NCI-H774 (cell line): ENCODE measurements at places on chromosomes 7 and 10.

GRCh38 chr7:92244808-92245486, 767 bp downstream of the KRIT1 start:
- DNase-seq: no peak

GRCh38 chr7:149004405-149005370, 23.6 kb downstream of the PDIA4 start:
- DNase-seq: no peak

GRCh38 chr10:117543225-117544003, 868 bp downstream of the EMX2 start:
- DNase-seq: no peak

- no peak for DNase-seq
Measured at GRCh38 chr7:95501261-95501832, 15.6 kb downstream of the ASB4 start.

GRCh38 chr10:80177781-80178636, 27.3 kb downstream of the ANXA11 start:
- no peak for DNase-seq

DNA sequence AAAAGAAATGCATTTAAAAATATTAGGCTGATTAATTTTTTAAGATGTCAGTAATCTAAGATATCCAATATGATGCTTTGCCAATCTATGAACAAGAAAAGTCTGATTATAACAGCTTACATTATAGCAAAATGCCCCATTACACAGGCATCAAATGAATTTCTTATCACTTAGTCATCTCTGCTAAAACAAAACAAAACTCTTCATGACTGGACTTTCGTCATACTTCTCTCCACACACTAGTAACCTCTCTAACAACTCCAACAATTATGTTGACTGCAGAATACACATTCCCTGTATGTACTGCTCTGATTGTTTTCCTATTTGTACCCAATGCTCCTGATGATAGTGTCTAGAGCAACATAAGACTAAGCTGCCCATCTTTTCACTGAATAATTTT, 3.8 kb upstream of the MKI67 start:
- no peak for DNase-seq

- no peak for DNase-seq
Measured at GRCh38 chr10:124151466-124152095, 58.2 kb upstream of the CHST15 start.

DNA sequence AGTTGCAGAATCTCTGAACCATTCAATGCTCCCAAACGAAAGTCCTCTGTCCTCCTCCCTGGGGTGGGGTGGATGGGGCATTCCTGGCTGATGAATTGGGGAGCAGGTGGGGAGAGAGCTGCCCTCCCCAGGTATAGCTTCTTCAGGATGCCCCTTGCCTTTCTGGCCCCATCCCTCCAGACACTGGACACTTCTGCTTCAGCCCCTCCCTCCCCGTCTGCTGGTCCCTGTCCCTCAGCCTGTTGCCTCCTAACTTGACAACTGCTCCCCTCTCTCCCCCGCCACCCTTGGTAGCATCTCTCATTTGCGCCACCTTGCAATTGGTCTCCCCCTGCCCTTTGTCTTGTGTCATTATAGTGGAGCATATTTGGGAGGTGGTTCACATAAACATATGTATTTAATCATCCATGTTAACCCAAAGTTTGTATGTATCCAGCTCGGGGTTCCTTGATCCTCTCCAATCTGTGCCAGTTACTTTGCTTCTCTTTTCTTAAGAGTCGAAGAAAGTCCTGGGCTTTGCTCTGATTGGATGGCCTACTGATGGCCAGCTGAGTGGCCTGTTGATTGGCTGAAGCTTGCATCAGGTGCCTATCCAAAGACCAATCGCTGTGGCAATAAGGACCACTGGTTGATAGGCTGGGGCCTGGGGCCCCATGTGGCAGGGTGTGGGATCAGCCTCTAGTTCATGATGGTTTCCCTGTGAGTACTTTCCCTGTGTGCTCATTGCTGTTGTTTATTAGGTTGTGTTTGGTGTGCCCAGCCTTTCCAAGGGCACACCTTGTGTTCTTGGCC, 4.0 kb upstream of the GCK start:
- DNase-seq: no peak

- no peak for DNase-seq
Measured at GRCh38 chr10:8071006-8071405, 16.5 kb downstream of the GATA3 start.

- no peak for DNase-seq
Measured at GRCh38 chr10:73414230-73414945, 530 bp upstream of the ANXA7 start.

DNA sequence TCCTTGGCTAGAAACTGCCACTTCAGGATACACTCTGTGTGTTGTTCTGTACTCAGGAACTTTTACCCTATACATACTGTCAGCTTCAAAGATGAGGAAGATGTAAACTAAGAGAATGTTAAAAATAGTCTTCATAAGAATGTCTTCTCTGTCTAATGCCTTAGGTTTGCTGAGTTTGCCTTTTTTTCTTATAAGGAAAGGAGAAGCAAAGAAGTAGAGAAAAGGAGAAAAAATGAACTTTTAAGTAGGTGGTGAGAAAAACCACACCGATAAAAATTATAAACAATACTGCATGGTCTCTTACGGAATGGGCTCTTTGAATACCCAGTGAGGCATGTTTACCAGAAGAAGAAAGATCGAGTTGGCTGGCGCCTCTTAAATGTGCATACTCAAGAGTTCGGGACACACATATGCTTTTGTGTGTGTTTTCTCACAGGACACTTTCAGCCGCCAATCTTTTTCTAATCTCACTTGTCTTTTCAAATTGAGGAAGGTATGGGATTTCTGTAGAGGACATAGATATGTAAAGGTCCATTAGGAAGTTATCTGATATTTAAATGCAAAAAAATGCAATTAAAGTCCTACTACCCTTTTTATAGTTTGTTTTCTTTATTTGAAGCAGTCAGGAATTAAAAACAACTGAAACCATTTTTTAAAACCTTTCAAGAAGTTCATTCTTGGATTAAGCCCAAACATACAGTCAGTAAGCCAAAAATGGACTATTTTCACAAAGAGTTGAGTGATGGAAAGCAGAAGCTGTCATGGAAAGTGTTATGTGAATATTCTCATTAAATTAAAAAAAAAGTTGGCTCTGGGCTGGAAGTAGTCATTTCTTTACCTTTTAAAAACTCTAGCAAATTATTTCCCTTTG, 100.6 kb upstream of the MDFIC start:
- DNase-seq: no peak

DNA sequence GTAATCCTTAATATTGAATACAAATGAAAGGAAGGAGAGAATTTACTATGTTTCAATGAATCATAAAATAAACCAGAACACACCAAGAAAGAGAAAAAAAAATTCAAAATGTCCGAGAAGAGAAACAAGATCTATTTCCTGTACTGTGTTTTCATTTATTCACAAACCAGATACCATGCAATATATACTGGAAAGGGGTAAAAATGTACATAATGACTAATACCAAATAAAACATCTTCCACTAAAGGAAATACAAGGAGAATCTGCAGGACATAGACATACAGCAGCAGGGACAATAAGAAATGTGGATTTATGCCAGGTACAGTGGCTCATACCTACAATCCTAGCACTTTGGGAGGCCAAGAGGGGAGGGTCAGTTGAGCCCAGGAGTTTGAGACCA, 24.3 kb upstream of the TMEM26 start:
- no peak for DNase-seq

- DNase-seq: no peak
Measured at GRCh38 chr10:33341637-33342036, 7.2 kb upstream of the NRP1 start.

DNA sequence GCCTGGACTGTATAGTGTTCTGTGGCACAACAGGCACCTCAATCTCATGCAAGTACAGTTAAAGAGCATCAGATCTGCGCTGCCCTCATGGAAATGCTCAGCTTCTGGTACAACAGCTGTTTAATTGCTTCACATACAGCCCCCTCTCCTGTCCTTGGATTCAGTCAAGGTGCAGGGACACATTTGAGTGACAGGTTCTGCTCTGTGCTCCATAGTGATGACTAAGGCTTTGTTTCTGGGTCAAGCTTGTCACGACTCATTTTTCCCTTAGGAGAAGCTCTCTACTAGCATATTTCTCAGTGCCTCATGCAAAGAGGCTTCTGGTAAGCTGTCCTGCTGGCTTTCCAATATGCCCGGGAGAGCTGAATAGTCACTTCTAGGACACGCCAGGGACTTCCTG, 26.8 kb upstream of the MYO3A start:
- no peak for DNase-seq

DNA sequence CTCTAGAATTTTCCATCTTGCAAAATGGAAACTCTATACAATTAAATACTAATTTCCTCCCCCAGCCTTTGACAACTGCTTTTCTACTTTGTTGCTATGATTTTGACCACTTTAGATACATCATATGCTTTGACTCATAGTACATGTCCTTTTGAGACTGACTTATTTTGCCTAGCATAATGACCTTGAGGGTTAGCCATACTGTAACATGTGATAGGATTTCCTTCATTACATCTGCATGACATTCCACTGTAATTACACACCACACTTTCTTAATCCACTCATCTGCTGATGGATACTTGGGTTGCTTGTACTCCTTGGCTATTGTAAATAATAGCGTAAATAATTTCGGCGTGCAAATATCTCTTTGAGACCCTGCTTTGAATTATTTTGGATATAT, 127.7 kb downstream of the JAZF1 start:
- DNase-seq: no peak

- DNase-seq: no peak
Measured at GRCh38 chr7:97480772-97481390, 251.0 kb upstream of the TAC1 start.

DNA sequence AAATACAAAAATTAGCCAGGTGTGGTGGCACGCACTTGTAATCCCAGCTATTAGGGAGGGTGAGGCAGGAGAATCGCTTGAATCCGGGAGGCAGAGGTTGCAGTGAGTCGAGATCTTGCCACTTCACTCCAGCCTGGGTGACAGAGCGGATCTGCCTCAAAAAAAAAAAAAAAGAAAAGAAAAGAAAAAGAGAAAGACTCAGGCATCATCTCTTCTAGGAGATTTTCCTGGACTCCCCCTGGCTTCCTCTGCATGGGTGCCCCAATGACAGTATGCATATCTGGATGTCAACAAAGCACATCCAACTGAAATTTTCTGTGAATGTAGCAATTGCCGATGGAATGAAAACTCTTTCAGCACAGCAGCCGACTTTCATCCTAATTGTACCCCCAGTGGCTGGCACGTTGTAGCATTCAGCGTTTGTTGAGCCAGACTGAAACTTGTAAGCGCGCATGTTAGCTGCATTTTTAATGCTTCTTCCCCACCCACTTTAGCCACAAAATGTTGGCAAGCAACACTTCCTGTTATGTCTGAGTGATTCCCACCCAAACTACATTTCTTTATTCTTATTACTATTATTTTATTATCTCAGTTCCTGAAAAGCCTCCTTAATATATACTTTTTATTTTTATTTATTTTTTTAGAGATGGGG, 70.2 kb downstream of the PRTFDC1 start:
- DNase-seq: no peak
